HepG2 (cell line): ENCODE measurements at places on chromosomes 11 and 22.
A peak's percentile ranks its signal among the peaks of the same experiment; 100 is the strongest.

- DNase-seq = no peak
Observed at GRCh38 chr22:31876156-31876920, 68.0 kb upstream of the YWHAH start.

- DNase-seq = no peak
Observed at GRCh38 chr11:101835506-101836063, 79.2 kb upstream of the CEP126 start.

- no peak for DNase-seq
Observed at GRCh38 chr11:111748035-111748804, 18.0 kb downstream of the PPP2R1B start.

- DNase-seq = no peak
Observed at GRCh38 chr11:121478226-121478894, 25.6 kb upstream of the SORL1-AS1 start.

DNA sequence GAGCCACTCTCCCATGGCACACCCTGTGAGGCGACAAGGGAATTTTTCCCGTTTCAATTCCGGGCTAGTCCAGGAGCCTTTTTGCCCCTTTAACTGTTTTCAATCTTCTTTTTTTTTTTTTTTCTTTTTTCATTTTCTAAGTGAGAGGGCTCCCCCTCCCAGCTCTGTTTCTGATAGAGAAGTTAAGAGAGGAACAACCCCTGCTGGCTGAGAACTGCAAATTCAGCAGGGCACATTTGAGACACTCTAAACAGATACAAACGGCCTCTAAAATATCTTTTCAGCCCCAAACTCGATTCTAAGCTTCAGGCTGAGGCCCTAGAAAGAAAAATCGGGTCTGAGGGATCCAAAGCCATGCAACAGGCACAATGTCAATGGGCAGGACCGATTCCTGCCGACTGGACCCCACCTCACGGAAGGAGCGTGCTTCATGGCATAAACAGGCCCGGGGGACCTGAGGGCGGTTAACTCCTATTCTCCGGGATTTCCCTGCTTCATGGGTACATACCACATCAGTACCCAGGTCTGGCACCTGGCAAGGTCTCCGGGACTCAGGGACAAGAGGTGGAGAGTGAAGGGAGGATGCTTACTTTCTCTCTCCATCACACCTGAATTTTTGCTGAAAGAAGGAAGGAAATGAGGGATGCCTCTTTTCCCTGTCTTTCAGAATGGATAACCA is 627.5 kb downstream of the BUD13 start:
- no peak for DNase-seq

GRCh38 chr11:132131047-132131446 is 760.6 kb downstream of the NTM start:
- no peak for DNase-seq

DNA sequence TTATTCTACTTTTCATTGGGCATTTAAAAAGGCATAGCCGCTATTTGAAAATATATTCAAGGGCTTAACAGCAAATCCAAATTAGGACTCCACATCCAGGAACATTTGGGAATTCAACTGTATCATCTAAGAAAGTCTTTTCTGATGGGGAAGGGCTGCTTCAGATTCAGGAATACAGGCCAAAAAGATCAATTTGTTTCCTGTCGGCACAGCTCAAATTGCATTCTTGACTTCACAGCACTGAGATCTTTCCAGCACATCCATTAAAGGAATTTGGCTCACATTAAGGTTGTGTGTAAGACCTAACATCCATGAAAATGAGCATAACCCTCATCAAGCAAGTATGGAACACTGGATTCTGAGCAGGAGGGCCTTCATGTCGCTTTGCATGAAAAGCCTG is 1169.5 kb upstream of the CCDC90B start:
- no peak for DNase-seq

GRCh38 chr11:69524991-69525411 is 43.5 kb downstream of the LINC01488 start:
- no peak for DNase-seq

- no peak for DNase-seq
Observed at GRCh38 chr22:49674479-49675050, 153.1 kb downstream of the BRD1 start.

DNA sequence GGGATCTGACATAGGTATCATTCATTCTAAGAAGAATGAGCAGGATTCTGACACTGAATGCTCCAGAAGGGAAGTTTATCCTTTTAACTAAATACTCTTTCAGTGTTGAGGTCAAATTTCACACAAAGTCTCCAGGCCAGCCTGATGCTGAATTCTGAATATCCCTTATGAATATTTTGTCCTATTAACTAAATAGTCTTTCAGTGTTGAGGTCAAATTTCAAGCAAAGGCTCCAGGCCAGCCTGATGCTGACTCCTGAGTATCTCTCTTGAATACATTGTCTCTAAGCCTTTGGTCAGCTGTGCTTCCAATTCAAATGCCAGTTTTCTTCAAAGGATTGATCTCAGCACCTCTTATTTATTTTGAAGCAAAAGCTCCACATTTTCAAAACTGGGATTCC is 676.8 kb downstream of the NTM start:
- no peak for DNase-seq

GRCh38 chr11:96259134-96259830 is 83.7 kb downstream of the MAML2 start:
- DNase-seq = no peak

DNA sequence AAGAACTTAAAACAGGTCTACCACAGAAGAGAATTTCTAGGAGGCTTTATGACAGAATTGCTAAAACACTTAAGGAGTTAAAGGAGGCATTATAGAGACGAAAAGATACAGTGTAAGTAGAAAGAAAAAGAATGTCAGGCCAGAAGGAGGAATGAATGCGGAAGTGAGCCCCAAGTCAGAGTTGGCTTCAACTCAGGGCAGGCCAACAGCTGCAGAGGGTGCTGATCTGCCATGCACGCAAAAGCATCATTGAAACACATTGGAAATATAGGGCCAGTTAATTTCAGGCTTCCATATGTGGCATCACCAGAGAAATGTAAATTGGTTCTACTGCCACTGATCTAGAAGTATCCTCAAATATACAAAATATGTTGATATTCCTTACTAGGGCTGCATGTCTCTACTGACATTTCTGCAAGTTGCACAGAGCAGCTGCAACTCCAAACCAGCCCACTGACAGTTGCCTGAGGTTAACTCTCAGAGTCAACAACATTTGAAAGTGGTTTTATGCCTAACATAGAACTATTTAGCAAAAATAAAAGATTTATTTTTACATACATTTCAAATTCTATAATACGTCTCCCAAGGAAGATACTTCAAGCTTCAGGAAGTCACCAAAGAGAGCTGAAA is 324.1 kb downstream of the C11orf87 start:
- DNase-seq = no peak

- no peak for DNase-seq
Observed at GRCh38 chr11:66617155-66617834, 865 bp downstream of the RBM14 start.

DNA sequence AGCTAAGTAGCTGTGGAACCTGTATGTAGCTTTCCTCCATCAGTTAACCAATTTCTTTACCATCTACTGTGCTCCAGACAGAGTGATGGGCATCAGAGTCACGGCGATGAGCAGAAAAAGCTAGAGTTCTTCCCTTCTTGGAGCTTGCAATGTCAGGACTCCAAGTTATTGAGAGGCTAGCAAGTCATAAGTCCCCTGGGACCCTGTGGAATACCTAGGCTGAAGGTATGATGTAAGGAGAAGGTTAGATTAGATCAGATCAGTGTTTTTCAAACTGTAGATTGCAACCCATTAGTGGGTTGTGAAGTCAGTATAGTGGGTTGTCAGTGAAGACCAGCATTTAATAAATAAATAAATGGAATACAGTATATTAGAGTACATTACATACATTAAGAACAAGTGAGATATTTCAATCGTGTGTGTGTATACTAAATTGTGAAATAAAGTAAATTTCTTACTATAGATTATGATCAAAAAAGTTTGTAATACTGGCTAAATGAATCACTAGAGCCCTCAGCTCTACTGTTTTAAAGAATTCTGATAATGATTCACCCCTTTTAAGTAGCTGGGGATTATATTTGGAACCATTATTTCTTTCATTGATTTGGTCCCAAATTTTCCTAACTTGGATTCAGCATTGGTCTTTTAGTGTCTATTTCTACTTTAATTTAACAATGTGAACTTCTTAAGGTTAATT is 52.3 kb downstream of the RASSF10 start:
- no peak for DNase-seq

DNA sequence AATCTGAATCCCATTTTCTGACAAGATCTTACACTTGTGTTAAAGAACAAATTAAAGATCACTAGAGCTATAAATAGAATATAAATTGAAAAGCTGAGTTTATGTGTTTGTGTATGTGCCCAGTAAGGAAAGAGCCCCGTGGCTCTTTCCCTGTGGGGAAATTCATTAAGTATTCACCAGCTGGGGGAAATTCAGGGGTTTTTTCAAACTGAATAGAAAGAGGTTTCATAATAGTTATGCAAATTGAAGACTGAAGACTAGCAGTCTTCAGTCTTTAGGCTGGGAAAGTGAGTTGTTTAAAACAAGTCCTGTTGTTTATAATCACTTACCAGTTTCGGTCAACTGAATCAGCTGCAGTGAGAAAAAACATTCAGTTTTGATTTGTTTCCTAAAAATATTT is 11.3 kb upstream of the MS4A7 start:
- no peak for DNase-seq

DNA sequence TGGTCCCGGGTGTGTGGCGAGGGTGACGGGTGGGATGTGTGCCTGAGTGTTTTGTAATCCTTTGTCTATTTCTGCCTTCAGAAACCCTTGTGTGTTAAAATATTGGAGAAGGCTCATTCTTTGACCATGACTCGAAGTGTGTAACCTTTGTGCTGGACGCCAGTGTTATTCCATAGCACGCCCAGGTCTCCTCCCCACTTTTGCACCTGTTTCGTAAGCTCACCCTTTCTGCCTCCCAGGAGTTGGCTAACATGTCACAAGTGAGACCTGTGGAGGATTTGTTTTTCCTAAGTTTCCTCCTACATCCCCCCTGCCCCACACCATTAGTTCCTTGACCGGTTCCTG is 382 bp downstream of the C11orf54 start:
- DNase-seq = peak; percentile 95
